Regular cardiac myocyte (primary cell): ENCODE measurements at places on chromosomes 6 and 20. TPM values are rescaled to one million over a fixed set of nuclear protein-coding genes. Genes with fewer than 3 reads are reported as not detected.

LRFN2 gene
- total RNA-seq, result not detected in 2 replicates

SKIC2 gene
- total RNA-seq, result 70.5 and 74.2 TPM in 2 replicates

BMP5 gene
- total RNA-seq, result 0.38 and 1.1 TPM in 2 replicates

SLC23A2 gene
- 8.1 and 14.4 TPM in 2 replicates for total RNA-seq

KCNK5 gene
- not detected in 2 replicates for total RNA-seq

SOX18 gene
- total RNA-seq, result under 0.01 and 0.19 TPM in 2 replicates

KCNK16 gene
- total RNA-seq, result not detected in 2 replicates

DEFB128 gene
- not detected in 2 replicates for total RNA-seq

HRH3 gene
- total RNA-seq, result not detected in 2 replicates

EYA4 gene
- total RNA-seq, result 0.19 and 2.0 TPM in 2 replicates

MUCL3 gene
- total RNA-seq, result not detected in 2 replicates

ORC3 gene
- 27.4 and 29.0 TPM in 2 replicates for total RNA-seq

SLC22A23 gene
- 9.4 and 21.1 TPM in 2 replicates for total RNA-seq

CST5 gene
- not detected in 2 replicates for total RNA-seq

F13A1 gene
- total RNA-seq, result not detected in 2 replicates

C4A gene
- 1.2 and 5.1 TPM in 2 replicates for total RNA-seq

POU5F1 gene
- 0.38 and 3.4 TPM in 2 replicates for total RNA-seq

NMBR gene
- total RNA-seq, result under 0.01 and 0.28 TPM in 2 replicates

C6orf58 gene
- 0.19 TPM in 1 of 2 replicates, not detected in the other for total RNA-seq

KCNQ5 gene
- total RNA-seq, result 5.1 and 7.9 TPM in 2 replicates

LZTS3 gene
- total RNA-seq, result 3.8 and 8.2 TPM in 2 replicates

KCNQ2 gene
- 0.19 TPM in 1 of 2 replicates, not detected in the other for total RNA-seq

ZNF831 gene
- total RNA-seq, result not detected in 2 replicates

ASIP gene
- total RNA-seq, result not detected in 2 replicates

CST3 gene
- 143 and 271 TPM in 2 replicates for total RNA-seq

C20orf202 gene
- not detected in 2 replicates for total RNA-seq
